GF-D8 (cell line): ENCODE measurements at places on chromosomes 11 and 22.

DNA sequence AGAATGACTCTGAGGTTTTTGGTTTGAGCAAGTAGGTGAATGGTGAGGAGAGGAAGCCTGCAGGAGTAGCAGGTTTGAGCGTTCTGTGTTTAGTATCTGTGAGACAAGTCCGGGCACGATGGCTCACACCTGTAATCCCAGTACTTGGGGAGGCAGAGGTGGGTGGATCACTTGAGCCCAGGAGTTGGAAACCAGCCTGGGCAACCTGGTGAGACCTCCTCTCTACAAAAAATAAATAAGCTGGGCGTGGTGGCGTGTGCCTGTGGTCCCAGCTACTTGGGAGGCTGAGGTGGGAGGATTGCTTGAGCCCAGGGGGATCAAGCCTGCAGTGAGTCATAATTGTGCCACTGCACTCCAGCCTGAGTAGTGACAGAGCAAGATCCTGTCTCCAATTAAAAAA is 9.7 kb upstream of the CENATAC start:
- no peak for DNase-seq

DNA sequence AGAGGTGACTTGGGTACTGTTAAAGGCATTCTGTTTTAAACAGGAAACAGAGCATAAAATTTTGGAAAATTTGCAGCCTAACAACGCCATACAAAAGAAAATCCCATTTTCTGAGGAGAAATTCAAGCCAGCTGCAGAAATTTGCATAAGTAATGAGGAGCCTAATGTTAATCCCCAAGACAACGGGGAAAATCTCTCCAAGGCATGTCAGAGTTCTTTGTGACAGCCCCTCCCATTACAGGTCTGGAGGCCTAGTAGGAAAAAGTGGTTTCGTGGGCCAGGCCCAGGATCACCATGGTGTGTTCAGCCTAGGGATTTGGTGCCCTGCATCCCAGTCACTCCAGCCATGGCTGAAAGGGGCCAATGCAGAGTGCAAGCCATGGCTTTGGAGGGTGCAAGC is 1333.1 kb upstream of the TENM4 start:
- DNase-seq = no peak

DNA sequence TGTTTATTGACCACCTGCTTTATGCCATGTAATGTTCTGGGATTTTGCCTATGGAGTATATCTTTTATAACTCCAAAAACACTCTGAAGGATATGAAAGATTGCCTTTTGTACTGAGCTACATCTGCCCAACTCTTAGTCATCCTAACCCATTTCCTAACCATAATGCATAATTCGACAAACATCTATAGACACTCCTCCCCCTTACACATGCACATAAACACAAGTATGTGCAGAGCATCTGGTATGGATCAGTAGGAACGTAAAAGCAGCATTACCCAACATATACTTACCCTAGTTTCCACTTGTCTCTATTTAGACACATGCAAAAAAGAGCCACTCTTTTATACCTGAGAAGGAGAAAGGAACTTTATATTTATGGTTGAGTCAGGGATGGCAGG is 272.8 kb downstream of the FAM76B start:
- no peak for DNase-seq

GRCh38 chr11:91805293-91805692 is 419.3 kb upstream of the FAT3 start:
- no peak for DNase-seq
